ENCODE measurements at places on chromosomes 1 and 21. TPM values are rescaled to one million over a fixed set of nuclear protein-coding genes. Genes with fewer than 3 reads are reported as not detected.

Gene CLK2
- total RNA-seq: 51.1 TPM

DNA sequence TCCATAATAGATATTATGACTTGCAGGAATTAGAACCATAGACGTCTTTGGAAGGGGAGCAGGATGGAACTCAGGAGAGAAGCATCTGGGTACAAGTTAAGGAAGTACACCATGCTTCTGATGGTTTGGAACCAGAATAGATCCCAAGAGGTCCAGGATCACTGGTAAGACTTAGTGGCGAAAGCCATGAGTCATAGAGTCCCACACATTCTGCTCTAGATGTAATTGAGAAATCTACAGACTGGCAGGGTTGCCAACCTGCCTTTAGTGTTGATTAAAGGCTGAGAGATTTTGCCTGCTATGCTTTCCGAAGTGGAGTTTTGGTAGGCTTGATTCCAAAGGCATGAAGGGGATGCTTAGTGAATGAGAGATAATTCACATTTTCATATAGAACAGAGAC is 57.1 kb upstream of the C1orf87 start:
- DNase-seq: no peak

DNA sequence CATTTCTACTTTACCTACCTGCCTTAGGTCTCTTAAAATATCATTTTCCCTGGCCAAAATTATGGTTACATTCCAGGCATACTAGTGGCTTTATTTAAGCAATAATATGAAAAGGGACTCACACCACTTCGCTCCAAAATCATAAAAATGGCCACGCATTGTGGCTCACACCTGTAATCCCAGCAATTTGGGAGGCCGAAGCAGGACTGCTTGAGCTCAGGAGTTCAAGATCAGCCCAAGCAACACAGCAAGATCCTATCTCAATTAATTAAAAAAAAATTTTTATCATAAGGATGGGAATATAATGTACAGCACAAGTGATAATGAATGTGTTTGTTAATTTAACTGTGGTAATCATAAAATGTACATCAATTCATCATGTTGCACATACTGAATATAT is 65.4 kb downstream of the ARID4B start:
- DNase-seq: no peak

GRCh38 chr1:47656719-47657685 is 219.2 kb downstream of the FOXD2 start:
- DNase-seq: no peak

DNA sequence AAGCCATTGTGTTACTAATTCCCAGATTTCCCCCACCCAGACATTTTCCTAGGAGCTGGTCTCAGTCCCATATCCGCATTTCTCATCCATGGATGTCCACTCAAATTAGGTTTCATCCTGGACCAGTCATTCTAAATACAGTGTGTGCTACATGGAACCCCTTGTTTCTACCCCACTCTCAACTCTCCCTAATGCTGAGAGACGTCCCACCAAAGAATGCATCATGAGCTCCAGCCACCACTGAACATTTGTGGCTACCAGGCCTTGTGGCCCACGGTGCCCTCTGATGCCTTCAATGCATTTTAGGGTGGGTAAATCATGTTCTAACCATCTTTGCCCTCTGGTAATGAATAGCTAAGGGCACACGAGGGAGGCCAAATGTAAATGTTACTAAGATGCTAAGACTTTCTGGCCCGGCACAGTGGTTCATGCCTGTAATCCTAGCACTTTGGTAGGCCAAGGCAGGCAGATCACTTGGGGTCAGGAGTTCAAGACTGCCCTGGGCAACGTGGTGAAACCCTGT is 13.3 kb upstream of the RAB42 start:
- no peak for DNase-seq

- DNase-seq: no peak
Measured at GRCh38 chr21:20662514-20662913, 335.7 kb upstream of the NCAM2 start.

DNA sequence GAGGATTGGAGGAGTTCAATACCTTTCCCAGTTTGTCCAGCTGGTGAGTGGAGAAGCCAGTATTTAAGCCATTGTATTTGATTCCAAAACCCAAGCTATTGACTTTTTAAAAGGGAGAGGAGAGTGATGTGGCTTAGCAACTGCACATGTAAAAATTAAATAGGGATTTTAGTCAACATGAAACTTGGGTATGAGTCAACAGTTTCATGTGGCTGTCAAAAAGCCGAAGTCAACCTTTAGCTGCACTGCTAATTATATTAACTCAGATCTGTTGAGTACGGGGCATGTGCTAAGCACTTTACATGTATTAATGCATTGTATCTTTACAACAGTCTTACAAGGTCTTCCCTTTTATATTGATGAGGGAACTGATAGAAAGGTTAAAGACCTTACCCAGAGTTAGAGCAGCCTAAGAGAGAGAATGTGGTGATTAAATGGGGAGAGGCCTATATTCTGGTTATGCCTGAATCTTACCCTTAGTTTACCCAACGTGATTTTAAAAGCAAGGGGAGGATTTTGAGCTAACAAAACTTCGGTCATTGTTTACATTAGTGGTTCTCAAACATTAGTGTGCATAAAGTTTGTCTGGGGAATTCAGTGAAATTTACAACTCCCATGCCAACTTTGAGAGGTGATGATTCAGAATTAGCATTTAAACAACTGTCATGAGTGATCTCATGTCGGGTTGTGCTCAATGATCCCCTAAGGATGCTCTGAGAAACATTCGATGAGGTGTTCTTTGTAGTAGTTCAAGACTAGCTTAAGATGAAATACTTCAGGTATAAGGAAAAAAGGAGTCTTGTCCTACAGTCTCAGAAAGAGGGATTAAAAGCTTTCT is 6.9 kb upstream of the SLC35F3 start:
- DNase-seq: no peak

Gene LCE1E
- not detected for total RNA-seq

- no peak for DNase-seq
Measured at GRCh38 chr1:239322369-239322768, 64.0 kb upstream of the CHRM3 start.

Gene PDE4DIP
- total RNA-seq: 153 TPM

DNA sequence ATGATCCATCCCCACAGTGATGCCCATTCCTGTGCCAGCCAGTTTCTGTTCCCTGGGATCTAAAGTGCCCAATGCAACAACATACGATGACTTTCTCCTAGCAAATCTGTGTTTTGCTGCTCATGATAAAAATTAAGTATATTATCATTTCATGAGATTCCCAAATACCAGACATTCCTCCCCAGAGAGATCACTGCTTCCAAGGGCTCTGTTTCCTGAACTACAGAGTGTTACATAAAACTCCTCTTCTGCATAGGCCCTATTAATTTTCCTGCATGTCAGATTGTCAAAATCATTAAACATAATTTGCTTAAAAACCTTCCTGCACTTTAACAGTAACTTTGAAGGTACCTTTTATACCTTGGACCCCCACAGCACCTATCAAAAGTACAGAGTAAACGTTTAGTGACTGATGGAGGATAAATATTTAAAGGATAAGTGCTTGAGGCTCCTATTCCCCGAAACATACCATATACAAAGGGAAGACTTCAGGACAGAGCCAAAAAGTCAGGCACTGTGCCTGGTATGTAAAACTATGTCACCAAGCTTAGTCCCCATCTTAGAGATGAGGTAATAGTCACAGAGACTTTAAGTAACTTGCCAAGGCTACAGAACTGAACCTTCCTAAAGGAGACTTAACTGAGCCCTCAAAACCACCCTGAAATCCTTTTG is 50.2 kb downstream of the SLC25A24 start:
- no peak for DNase-seq

DNA sequence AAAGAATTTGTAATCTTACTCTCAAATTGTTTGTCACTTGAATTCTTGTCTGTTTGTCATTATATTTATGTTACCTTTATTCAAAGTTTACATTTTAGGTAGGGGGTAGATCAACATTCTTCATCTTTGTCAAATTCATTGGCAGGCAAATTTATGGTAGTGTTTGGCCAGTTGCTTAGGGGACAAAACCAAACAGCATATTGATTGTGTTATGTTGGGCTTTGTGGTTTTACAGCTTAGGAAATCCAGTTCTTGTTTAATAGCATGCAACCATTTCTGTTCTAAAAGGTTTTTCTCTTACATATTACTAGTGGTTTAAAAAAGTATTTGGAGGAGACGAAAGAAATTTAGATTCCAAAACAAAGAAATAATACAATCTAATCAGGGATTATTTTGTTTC is 91.4 kb downstream of the HMCN1 start:
- no peak for DNase-seq

DNA sequence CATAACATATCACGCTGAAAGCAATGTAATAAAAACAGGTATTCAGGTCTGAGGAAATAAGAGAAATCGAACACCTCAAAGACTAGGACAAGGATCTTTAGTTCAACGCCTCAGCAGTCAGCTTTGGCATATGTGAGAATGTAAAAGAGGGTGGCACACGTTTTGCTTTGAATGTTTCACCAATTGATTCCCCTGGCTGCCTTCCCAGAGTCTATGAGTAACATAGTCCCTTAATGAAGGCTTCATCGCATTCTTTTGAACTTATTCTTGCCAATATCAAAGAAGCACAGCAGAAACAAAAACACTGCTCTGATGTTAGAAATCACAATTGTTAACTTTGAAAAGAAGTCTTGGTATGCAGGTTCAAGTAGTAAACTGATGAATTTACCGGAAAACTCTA is 764.8 kb downstream of the ADGRL2 start:
- no peak for DNase-seq

Gene EVA1B
- 25.7 TPM for total RNA-seq

- DNase-seq: no peak
Measured at GRCh38 chr1:164770131-164770529, 211.1 kb downstream of the PBX1 start.

Gene DYRK1A
- total RNA-seq: 67.7 TPM

Measured in lower lobe of right lung (tissue), 2 donors.